ENCODE measurements at places on chromosomes 2 and 18.
A peak's percentile ranks its signal among the peaks of the same experiment; 100 is the strongest.

GRCh38 chr2:143176606-143177005 is 47.4 kb downstream of the ARHGAP15 start:
- H3K4me1 ChIP-seq, result peaks cover 35% of the 10 kb centered on the region
- H3K4me3 ChIP-seq, result peak overlapping the region; percentile 55
- no peaks in the 10 kb centered on the region for H3K27me3 ChIP-seq
- H3K36me3 ChIP-seq, result no peaks in the 10 kb centered on the region

DNA sequence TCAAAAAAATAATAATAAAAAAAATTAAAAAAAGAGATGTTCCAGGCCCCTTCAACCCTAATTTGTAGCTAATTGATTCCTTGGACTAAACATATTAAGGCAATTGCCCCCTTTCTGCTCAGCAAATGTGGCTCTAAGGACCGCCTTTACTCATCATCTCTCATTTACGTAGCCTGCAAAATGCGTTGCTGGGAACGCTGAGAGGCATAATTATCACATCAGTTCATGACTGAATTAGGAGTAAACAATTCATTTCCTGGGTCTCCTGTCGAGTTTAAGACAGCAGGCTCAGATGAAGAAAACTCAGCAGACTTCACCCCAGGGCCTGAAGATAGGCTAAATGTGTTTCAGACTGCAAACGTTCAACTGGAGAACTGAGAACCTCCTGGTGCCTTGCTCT is 413.5 kb downstream of the NBAS start:
- peaks cover 15% of the 10 kb centered on the region for H3K4me1 ChIP-seq
- DNase-seq, result no peak
- no peak overlapping the region for H3K27ac ChIP-seq
- no peaks in the 10 kb centered on the region for H3K36me3 ChIP-seq
- no peaks in the 10 kb centered on the region for H3K27me3 ChIP-seq
- no peak overlapping the region for H3K4me3 ChIP-seq

GRCh38 chr18:60060578-60060977 is 160.8 kb downstream of the PMAIP1 start:
- no peaks in the 10 kb centered on the region for H3K4me1 ChIP-seq
- H3K4me3 ChIP-seq, result no peak overlapping the region
- no peak for DNase-seq
- no peaks in the 10 kb centered on the region for H3K27me3 ChIP-seq
- no peaks in the 10 kb centered on the region for H3K36me3 ChIP-seq

DNA sequence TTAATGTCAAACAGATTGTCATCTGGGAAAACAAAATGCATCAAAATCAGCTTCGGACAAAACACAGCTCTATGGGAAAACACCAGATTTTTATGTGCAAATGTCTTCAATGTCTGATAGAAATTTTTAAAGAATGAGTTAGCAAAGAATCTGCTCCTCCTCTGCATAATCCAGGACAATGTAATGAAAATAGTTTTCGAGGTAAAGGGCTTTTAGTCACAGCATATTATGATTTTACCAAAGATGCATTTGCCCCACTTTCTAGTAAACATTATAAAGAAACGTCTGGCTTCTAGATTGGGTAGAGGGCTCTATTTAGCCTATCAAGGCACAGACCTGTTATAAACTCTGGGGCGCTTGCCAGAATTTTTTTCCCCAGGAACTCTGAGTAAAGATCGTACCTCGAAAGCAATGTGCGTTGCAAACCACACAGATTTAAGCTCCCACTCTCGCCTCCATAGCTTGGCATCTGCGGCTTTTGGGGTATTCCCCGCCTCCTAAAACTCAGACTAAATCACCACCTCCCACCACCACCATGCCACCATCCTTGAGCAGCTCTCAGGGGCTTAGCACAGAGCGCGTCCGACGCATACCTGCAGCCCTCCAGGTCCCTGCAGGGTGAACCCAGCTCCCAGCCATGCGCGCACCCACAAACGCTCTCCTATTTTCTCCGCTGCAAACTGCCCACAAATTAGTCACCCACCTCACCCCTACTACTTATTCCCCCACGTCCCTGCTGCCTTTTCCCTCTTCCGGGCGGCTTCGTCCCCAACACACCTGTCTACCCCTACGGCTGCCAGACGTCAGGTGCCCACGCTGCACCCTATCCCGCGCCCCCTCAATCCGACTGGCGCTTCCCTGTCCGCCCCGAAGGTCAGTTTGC is 829 bp downstream of the ACVR1C start:
- H3K4me3 ChIP-seq, result no peak overlapping the region
- H3K27me3 ChIP-seq, result no peaks in the 10 kb centered on the region
- H3K36me3 ChIP-seq, result no peaks in the 10 kb centered on the region
- no peak for DNase-seq
- H3K27ac ChIP-seq, result no peak overlapping the region
- no peaks in the 10 kb centered on the region for H3K4me1 ChIP-seq

GRCh38 chr2:82811946-82812345 is 1647.1 kb downstream of the SUCLG1 start:
- no peak overlapping the region for H3K27ac ChIP-seq
- no peaks in the 10 kb centered on the region for H3K27me3 ChIP-seq
- DNase-seq, result no peak
- H3K4me3 ChIP-seq, result no peak overlapping the region
- no peaks in the 10 kb centered on the region for H3K4me1 ChIP-seq
- H3K36me3 ChIP-seq, result no peaks in the 10 kb centered on the region

DNA sequence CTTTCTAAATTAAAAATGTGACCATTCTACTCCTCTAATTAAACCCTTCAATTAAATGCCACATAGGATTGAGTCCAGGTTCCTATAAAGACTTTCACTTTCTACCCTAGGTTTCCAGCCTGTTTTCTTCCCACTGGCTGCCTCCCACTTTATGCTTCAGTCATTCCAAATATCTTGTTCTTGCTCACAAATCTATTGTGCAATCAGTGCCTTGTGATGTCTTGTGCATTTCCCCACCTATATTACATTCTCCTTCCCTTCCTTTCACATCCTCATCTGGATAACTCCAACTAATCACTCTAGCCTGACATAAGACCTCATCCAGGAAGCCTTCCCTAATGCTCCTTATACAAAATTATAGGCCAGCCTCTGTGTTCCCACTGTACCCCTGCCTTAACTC is 281.7 kb upstream of the LRATD1 start:
- no peak for DNase-seq
- no peaks in the 10 kb centered on the region for H3K4me1 ChIP-seq
- H3K27me3 ChIP-seq, result no peaks in the 10 kb centered on the region
- no peak overlapping the region for H3K27ac ChIP-seq

DNA sequence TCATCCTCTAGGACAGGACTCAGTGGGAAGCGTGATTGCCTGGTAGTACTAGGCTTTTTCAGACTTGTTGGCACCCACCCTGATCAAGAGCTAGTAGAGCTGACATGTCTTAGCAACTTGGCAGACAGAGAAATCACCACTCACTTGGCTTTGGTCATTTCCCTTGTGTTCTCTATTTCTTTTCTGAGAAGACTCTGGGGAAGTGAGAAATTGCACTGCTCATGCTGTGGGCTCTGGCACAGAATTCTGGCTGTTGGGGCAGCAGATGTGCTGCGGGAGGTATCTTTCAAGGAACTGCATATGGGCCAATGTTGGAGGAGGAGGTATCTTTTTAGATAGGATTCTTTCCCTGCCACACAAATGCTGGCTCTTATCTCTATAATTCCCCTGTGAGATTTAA is 529.1 kb upstream of the MEX3C start:
- H3K36me3 ChIP-seq, result no peaks in the 10 kb centered on the region
- H3K4me3 ChIP-seq, result no peak overlapping the region
- DNase-seq, result no peak
- H3K27me3 ChIP-seq, result no peaks in the 10 kb centered on the region
- H3K27ac ChIP-seq, result no peak overlapping the region

DNA sequence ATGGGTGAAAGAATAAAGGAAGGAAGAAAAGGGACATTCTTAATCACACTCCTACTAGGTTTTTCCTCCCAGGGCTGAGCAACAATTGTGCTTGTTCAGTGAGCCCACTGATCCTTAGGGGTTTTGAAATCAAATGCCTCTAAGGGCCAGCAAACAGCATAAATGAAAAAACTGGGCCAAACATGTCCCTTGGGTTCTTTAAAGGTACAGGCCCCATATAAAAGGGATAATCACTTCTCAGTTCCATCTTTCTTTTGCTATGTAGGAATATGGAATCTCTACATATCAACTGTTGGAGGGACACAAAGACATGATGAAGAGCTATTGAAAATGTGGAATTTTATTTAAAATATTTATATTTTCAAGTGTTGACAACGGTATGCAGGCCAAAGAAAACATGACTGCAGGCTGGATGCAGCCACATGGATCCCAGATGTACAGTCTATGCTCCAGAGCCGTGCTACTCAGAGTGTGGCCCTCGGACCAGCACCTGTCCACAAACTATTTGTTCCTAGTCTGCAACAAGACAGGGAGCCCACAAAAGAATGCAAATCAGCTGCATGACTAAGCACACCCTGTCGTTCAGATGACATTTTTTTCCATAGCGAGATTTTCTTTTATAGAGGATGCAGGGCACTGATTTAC is 110.0 kb downstream of the CDH20 start:
- DNase-seq, result no peak
- H3K27ac ChIP-seq, result no peak overlapping the region
- no peaks in the 10 kb centered on the region for H3K36me3 ChIP-seq
- H3K27me3 ChIP-seq, result no peaks in the 10 kb centered on the region

GRCh38 chr2:191946471-191947182 is 99.7 kb upstream of the CAVIN2 start:
- H3K36me3 ChIP-seq, result no peaks in the 10 kb centered on the region
- peaks cover 6% of the 10 kb centered on the region for H3K4me1 ChIP-seq
- DNase-seq, result no peak

DNA sequence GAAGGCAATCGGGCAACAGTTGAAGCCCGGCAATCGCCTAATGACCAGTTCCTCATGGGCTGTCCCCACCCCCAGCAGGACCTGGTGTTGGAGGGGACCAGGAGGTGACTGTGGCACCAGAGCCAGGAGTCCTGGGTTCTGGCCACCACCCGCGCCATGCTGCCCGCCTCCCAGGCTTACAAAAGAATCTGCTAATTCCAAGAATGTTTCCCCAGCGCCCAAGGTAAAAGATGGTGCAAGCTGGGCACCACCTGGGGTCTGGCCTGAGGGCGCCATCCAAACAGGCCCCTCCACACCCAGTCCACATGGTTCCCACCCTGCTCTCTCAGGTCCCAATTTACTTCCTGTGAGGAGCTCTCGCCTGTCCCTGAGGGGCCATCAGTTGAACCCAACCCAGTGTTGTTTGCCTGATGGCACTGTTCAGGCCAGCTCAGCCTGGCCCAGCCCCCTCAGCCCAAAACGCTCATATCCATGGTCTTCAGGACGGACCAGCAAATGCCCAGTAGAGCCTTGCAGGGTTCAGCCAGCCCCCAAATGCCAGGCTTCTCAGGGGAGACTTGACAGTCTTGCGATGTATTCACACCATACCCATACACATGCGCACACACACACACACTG is 5.1 kb downstream of the SDC1 start:
- H3K36me3 ChIP-seq, result no peaks in the 10 kb centered on the region
- H3K27me3 ChIP-seq, result no peaks in the 10 kb centered on the region
- DNase-seq, result no peak
- H3K27ac ChIP-seq, result no peak overlapping the region
- H3K4me3 ChIP-seq, result no peak overlapping the region

DNA sequence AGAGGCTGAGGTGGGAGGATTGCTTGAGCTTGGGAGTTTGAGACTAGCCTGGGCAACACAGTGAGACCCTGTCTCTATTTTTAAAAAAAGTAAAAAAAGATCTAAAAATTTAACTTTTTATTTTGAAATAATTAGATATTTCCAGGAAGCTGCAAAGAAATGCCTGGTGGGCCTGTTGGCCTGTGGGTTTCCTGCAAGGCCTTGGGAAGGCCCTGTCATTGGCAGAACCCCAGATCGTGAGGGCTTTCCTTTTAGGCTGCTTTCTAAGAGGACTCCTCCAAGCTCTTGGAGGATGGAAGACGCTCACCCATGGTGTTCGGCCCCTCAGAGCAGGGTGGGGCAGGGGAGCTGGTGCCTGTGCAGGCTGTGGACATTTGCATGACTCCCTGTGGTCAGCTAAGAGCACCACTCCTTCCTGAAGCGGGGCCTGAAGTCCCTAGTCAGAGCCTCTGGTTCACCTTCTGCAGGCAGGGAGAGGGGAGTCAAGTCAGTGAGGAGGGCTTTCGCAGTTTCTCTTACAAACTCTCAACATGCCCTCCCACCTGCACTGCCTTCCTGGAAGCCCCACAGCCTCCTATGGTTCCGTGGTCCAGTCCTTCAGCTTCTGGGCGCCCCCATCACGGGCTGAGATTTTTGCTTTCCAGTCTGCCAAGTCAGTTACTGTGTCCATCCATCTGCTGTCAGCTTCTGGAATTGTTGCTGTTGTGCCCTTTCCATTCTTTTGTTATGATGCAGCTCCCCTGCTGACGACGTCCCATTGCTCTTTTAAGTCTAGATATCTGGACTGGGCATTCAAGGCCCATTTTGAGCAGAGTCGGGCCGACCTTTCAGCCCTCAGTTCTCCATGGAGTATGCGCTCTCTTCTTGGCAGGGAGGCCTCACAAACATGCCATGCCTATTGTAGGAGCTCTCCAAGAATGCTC is 6.6 kb downstream of the PROC start:
- no peak overlapping the region for H3K4me3 ChIP-seq
- H3K4me1 ChIP-seq, result peaks cover 5% of the 10 kb centered on the region
- no peaks in the 10 kb centered on the region for H3K27me3 ChIP-seq
- no peak for DNase-seq
- H3K36me3 ChIP-seq, result no peaks in the 10 kb centered on the region

GRCh38 chr2:182248362-182248761 is 178.5 kb downstream of the PDE1A start:
- H3K36me3 ChIP-seq, result no peaks in the 10 kb centered on the region
- no peaks in the 10 kb centered on the region for H3K4me1 ChIP-seq
- H3K27ac ChIP-seq, result no peak overlapping the region
- no peak overlapping the region for H3K4me3 ChIP-seq
- DNase-seq, result no peak
- no peaks in the 10 kb centered on the region for H3K27me3 ChIP-seq

DNA sequence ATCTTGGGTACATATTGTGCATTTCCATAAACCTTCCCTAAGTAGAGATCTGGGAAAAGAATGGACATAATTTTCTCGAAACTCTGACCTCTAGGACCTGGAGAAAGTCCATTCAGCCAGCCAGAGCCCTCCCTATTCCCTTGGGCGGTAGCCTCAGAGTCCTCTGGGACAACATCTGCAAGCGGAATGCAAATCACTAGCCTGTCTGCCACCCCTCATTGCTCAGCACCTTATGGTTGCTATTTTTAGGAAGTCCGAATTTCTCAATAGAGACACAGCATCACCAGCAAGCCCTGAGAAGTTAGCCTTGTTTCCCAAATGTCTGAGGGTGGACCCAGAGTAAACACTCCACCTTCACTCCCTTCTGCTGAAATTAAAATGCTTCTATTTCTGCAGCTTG is 17.6 kb upstream of the CD28 start:
- peak overlapping the region; percentile 44 for H3K4me3 ChIP-seq
- H3K27ac ChIP-seq, result no peak overlapping the region
- DNase-seq, result peak; percentile 91
- peaks cover 37% of the 10 kb centered on the region for H3K4me1 ChIP-seq
- H3K27me3 ChIP-seq, result no peaks in the 10 kb centered on the region

- no peaks in the 10 kb centered on the region for H3K27me3 ChIP-seq
- H3K36me3 ChIP-seq, result no peaks in the 10 kb centered on the region
- no peak overlapping the region for H3K27ac ChIP-seq
- no peak for DNase-seq
- no peaks in the 10 kb centered on the region for H3K4me1 ChIP-seq
- H3K4me3 ChIP-seq, result no peak overlapping the region
Observed at GRCh38 chr18:44924785-44925499, 244.3 kb downstream of the SETBP1 start.

- H3K4me3 ChIP-seq, result no peak overlapping the region
- peaks cover 43% of the 10 kb centered on the region for H3K4me1 ChIP-seq
- H3K27me3 ChIP-seq, result no peaks in the 10 kb centered on the region
- DNase-seq, result no peak
Observed at GRCh38 chr18:46683252-46683651, 26.2 kb upstream of the LOXHD1 start.

- no peak overlapping the region for H3K4me3 ChIP-seq
- H3K36me3 ChIP-seq, result no peaks in the 10 kb centered on the region
- H3K4me1 ChIP-seq, result no peaks in the 10 kb centered on the region
- H3K27me3 ChIP-seq, result no peaks in the 10 kb centered on the region
- DNase-seq, result no peak
Observed at GRCh38 chr2:199975273-199975895, 20.0 kb downstream of the MAIP1 start.
